Fibroblast of lung (primary cell): ENCODE measurements at places on chromosomes 7 and 10. TPM values are rescaled to one million over a fixed set of nuclear protein-coding genes. Genes with fewer than 3 reads are reported as not detected.
A peak's percentile ranks its signal among the peaks of the same experiment; 100 is the strongest.

GRCh38 chr7:74070619-74070921, 13.0 kb upstream of the LIMK1 start:
- no peak for DNase-seq

KAT6B gene
- 24.4 and 37.8 TPM in 2 replicates for total RNA-seq

GRCh38 chr10:8049865-8050555, 4.5 kb upstream of the GATA3 start:
- no peak for DNase-seq

DNA sequence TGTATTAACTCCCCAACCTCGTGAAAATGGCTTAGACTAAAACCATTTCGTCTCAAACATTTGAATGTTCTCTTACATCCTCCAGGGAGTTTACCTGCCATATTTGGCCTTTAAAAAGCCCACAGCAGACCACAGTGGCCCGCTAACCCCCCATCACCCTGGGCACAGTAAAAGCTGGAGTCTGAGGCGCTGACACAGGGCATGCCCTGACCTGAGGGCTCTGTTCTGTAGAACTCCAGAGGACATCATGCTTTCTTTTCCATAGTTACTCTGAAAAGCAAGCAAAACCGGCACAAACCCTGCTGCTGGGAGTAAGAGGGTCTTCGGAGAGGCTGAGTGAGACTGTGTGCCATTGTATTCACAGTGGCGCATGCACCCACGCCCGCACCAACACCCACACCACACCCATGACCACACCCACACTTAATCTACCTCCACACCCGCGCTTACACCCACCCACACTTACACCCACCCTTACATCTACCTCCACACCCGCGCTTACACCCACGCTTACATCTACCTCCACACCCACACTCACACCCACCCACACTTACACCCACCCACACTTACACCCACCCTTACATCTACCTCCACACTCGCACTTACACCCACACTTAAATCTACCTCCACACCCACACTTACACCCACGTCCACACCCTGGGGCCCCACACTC, 32.1 kb downstream of the LRRC27 start:
- DNase-seq: no peak

DNA sequence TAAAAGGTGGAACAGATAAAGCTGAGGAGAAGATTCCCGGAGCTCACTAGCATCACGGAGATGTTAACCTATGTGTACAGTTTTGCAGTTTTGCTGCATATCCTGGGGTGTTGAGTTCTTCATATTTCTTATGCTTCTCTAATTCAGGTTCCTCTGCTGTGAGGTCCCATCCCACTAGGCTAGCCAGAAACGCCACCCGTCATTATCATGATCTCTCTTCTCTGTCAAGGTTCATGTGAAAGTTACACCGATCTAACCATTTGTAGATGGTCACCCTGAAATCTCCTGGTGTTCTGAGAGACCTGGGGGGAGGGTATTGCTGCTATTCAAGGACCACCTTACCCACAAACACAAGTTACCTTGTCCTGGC, 136.3 kb downstream of the CCDC71L start:
- DNase-seq: no peak

GNAI1 gene
- 42.6 and 68.9 TPM in 2 replicates for total RNA-seq

TMEM196 gene
- not detected in 2 replicates for total RNA-seq

UMAD1 gene
- 9.8 and 12.4 TPM in 2 replicates for total RNA-seq

DNA sequence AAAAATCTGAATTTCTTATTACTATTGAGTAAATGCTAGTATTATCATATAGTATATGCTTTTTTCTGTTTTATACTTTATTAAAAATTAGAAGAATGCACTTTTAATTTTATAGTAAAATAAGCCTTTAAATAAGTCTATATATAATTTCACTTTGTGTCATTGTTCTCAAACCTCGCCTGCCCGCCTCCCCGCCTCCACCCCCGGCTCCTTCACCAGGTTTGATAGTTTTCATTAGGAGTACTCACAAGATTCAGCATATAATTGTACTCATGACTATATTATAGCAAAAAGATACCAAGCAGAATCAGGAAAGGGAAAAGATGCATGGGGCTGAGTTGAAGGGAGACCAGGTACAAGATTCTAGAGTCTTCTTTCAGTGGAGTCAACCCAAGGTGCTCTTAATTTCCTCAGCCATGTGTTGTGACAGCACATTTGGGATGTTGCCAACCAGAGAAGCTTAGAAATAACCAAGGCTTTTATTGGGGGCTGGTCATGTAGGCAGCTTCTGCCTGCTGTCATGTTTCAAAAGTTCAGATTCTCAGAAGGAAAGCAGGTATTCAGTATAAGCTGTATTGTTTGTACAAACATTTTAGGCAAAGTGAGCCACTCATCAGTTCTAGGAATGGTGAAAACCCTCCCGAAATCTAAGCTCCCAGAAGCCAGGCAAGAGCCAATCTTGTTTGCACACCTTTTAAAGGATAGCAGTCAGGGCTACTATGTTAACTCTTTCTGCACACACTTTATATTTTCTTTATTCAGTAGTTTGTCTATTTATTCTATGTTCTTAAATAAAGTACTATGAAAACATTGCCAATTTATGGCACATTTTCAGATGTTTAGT, 12.3 kb downstream of the NHLRC2 start:
- no peak for DNase-seq

DNA sequence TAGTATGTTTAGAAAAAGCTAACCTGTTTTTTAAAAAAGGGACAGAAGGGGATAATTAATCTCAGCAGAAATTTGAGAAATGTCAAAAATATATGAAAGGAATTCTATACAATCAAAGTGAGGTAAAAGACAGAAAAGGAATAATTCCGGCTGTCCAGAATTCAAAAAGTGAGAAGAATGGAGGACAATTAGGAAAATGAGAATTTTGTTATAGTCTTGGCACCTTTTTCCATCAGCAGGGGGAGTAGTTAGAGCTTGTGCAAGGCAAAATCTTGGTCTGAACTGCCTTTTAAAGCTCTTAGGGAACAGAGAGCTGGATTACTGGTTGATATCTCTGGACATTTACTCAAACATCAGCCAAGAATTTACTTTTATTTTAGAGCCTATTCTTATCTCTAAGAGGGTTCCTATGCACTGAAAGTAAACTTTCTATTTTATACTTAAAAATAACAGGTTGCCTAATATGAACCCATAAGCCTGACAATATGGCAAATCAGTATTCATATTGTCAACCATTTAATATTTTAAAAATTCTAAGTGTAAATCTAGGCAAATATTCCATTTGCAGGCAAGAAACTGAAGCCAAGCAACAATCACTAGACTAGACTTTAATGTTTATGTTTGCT, 185.6 kb downstream of the ANK3 start:
- peak; percentile 61 for DNase-seq

DNA sequence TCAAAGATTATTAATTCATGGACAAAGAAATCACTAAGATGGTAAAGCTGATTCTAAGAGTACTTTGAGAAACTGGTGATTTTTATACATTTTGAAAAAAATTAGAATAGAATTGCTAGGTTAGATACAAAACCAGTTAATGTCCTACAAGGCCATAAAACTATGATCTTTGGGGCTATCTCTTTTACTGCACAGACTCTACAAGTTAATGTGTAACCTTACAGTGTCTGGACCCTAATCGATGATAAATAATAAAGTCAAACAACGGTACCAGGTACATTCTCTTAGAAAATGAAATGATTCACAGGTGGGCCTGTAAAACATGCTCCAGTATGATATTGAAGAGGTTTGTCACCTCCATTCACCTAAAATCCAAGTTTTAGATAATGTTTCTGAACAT, 199.8 kb upstream of the LYZL1 start:
- DNase-seq: no peak

C10orf53 gene
- not detected in 2 replicates for total RNA-seq

DNA sequence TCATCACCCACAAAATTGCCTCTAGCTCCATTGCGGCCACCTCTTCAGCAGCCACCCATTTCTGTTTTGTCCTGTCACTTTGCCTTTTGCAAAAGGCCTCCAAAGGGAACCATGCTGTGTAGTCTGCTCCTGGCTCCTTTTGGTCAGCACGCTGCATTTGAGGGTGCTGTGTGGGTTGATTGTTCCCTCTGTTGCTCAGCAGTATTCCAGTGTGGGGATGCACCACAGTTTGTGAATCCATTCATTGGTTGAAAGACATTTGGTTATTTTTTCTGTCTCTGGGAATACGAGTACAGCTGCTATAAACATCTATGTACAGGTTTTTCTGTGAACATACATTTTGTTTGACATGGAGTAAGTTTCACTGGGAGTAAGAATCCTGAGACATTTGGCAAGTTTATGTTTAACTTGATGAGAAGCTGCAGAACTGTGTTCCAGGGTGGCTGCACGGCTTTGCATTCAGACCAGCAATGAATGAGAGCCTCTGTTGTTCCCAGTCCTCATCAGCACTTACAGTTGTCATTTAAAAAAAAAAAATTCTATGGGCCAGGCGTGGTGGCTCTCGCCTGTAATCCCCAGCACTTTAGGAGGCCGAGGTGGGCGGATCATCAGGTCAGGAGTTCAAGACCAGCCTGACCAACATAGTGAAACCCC, 82.3 kb downstream of the UBE3C start:
- DNase-seq: no peak

DNA sequence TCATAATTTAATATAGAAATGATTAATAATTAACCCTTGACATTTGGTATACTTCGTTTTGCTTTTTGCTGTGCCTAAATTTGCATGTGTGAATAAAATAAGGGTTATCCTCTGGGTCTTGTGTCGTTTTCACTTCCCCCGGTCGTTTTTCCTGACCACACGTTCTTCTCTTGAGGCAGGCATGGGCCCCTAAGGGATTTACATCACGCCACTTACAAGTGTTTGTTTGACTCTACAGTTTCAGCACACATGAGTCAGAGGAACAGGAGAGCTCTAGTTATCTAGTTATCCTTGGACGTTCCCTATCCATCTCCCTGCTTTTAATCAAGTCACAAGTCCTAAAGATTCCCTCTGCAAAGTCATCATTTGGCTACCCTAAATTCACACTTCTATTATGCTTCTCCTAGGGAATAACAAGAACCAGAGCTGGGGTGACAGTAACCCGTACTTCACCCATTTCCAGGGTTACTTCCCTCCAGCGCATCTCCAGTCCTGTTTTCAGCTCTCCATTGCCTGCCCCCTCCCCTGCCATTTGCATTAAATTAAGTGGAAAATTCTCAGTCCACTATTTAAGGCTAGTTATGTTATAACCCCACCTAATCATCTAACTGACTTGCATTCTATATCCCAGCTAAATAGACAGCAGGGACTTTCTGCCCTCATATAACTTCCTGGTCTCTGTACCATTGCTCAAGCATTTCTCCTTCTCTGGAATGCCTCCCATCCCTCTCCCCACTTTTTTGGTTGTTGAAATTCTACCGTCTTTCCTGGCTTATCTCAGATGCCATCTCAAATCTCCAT, 206.9 kb downstream of the PTEN start:
- DNase-seq: no peak

DNA sequence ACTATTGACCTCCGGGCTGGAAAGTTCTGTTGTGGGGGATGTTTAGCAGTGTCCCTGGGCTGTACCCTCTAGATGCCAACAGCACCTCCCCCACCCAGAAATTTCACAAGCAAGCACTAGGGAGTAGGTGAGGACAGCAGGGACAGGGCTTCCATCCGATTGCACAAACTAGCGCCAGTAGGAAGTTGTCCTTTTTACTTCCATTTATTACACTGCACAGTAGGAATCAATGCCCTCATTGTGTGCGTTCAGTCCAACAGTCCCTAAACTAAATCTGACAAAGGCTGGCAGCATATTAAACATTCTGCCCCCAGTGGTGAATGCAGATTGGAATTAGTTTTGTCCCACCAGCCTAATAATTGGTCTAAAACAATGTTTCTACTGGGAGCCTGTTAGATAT, 6.4 kb upstream of the SOSTDC1 start:
- DNase-seq: no peak

GRCh38 chr7:86920154-86920553, 139.3 kb downstream of the ELAPOR2 start:
- DNase-seq: no peak

- no peak for DNase-seq
These were observed 104.6 kb upstream of the SGCE start for GRCh38 chr7:94760446-94761100.

DNA sequence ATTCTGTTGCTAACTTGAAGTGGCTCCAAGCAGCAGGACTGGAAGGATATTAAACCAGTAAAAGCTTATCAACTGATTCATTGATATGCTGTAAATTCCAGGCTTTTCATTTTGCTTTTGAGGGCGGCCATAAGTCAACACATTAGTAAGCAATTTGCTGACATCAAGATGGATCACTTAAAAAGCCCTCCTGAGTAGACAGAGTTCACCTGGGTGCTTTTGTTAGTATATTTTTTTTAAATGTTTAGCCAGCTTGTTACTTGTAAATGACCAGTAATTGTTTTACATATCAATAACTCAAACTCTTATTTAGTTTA, 26.5 kb downstream of the RNF32 start:
- DNase-seq: no peak

- DNase-seq: no peak
These were observed 14.9 kb upstream of the ZNRF2 start for GRCh38 chr7:30269490-30269889.

GNGT1 gene
- total RNA-seq: not detected in 2 replicates

DNA sequence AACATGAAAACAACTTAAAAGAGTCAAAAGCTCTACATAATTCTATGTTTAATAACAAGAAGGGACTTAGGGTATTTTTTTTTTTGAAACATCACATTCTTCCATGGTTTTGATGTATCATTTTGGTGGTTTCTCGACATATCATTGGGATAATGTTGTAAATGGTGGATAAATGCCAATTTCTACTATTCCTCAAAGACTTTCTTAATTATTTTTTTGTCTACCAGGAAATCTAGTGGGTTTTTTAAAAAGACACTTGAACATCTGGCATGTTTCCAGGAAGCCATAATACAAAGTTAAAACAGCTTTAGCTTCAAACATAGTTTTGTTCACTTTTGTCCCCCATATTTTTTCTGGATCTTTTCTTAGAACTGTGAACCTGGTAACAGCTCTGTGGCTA, 200.4 kb downstream of the DKK1 start:
- peak; percentile 3 for DNase-seq

PNLIPRP2 gene
- total RNA-seq: not detected in 2 replicates

HOXA11 gene
- total RNA-seq: not detected in 2 replicates

- no peak for DNase-seq
These were observed 26.6 kb downstream of the ANLN start for GRCh38 chr7:36416251-36416650.

DNA sequence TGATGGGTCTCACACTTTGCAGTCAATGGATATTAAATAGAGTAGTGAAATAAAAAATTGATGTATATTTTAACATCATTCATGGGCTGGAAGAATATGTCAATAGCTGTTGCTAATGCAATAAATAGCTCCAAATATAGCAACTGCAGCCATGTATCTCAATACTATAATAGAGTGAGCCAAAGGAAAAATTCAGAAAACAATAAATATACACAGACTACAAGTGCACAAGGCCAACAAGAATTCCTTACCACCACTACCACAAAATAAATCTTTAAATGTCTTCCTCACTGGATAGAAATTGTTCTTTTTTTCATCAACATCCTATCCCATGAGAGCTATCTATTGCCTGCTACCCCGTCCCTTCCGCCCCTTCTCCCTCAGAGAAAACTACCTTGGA, 113.1 kb upstream of the TRIM24 start:
- no peak for DNase-seq

DNA sequence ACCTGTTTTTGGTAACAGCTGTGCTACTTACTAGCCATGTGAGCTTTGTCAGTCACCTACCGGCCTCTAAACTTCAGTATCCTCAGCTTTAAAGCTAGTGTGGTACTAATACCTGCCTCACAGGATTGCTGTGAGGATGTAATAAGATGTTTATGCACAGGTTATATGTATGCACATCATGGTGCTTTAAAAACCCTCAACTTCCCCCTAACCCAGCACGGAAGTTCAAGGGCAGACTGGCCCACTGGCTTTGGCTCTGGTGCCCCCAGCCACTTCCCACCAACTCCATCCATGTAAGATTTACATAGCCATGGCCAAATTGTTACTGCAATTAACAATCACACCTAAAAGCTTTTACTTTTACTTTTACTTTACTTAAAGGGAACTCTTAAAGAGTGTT, 676.0 kb upstream of the GALNT17 start:
- DNase-seq: no peak

ADCY1 gene
- 0.51 and 2.5 TPM in 2 replicates for total RNA-seq
